ENCODE measurements at places on chromosomes 16 and 17.

DNA sequence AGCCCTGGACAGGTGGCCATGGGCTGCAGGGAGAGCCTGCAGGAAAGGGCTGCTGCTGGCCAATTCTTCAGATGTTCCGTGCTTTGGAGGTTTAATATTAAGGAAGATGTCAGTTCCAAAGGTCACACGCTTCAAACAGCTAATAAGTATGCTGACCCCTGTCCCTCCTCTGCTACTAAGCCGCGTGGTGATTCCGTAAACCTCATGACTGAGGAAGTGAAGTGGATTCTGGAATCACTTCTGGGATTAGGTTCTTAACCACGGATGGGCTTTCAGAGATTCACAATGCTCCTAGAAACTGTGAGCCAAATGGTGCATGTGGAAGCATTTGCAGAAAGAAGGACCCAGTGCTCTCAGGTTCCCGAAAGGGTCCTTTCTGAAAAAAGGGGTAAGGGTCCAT is 28.5 kb upstream of the ERN1 start:
- no peak for DNase-seq

DNA sequence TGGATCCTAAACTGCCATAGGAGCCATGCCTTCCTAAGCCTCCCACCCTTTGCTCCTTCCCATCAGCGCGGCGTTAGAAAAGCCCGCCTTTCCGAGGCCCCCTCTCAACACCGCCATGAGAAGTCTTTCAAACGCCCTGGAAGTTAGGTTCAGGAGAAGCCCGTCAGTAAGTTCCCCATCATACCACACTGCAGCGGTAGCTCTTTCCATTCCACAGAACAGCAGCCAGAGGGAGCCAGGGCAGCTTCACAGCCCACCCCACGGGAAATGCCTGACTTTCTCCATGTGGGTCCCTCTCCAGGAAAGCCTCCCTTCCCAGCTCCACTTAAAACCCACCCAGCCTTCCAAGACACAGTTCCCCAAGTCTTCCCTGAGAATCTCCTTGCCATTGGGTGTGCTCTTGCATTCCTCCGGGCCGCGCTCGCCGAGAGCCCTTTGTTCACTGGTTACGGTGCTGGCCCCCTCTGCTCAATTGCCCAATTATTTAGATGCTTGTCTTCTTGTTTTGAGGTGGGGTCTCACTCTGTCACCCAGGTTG is 28.7 kb downstream of the KIAA0513 start:
- DNase-seq = no peak

DNA sequence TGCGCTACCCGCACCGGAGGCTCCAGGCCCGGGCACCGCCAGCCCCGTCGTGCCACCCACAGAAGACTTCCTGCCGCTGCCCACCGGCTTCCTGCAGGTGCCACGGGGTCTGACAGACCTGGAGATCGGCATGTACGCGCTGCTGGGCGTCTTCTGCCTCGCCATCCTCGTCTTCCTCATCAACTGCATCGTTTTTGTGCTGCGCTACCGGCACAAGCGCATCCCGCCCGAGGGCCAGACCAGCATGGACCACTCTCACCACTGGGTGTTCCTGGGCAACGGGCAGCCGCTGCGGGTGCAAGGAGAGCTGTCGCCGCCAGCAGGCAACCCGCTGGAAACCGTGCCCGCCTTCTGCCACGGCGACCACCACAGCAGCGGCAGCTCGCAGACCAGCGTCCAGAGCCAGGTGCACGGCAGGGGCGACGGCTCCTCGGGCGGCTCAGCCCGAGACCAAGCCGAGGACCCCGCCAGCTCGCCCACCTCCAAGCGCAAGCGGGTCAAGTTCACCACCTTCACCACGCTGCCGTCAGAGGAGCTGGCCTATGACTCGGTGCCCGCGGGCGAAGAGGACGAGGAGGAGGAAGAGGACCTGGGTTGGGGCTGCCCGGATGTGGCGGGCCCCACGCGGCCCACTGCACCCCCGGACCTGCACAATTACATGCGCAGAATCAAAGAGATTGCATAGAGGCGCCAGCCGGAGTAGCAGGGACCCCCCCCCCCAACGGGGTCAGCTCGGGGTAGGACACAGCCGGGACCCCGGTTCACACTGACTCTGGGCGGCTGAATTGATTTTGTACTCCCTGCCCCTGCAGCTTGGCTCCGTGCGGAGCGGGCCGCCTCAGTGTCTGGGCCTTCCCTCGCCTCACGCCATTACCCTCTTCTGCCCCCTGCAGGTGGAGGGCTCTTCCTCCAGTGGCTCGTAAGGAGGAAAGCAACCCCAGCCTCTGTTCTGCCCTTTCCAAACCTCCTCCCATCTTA is 58.5 kb downstream of the TMEM132E start:
- DNase-seq = peak; percentile 71

- DNase-seq = peak; percentile 46
These were observed at the start of gene WSCD1 for GRCh38 chr17:6069539-6070429. WSCD1 (plus strand) TSS chr17:6070379; CDS start chr17:6080659, 10,280 bp downstream.

DNA sequence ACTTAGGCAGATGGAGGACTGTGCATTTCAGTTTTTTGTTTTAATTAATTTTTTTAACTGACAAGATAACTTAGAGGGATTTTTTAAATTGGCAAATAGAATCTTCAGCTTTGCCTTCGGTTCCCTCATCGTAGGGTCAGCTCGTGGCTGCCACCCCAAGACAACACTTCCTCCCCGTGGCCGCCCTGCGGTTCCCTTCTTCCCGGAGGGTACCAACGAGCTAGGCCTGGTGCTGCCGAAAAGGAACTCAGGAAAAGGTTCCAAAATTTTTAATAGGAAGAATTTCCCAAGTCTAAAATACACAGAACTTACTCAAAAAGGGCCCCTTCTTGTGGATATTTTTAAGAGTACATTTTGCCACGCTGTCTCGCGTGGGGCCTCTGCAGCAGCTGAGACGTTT is 210.4 kb upstream of the CHMP6 start:
- DNase-seq = peak; percentile 42

GRCh38 chr17:78369791-78370381 is 8.6 kb upstream of the PGS1 start:
- no peak for DNase-seq

DNA sequence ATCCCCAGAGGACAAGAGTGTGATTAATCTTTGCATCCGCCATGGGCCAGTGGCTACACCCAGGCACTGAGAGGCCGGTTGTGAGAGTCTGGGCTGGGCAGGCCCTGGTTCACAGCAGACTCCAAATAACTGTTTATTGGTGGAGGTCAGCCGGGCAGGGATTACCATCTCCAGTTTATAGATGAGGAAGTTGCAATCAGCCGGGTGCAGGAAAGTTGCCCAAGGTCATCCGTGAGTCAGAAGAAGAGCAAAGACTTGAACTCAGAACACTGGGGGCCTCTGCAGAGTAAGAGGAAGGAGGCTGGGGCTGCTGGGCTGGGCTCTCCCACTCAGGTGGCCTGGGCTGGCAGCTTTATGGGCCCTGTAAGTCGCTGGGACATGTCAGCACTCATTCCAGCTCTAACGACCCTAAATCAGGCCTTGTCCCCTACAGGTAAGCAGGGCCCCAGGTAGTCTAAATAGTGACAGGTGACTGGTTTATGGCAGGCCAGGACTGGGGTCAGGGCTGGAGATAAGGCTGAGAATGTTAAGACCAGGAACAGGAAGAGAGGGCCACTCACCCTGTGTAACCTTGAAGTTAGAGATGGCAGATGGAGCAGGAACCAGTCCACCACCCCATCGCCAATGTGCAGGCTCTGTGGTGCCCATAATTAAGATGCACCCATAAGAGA is 2.1 kb upstream of the CA4 start:
- no peak for DNase-seq

- DNase-seq = no peak
These were observed 1.4 kb downstream of the PPP1R9B start for GRCh38 chr17:50149091-50149416.

DNA sequence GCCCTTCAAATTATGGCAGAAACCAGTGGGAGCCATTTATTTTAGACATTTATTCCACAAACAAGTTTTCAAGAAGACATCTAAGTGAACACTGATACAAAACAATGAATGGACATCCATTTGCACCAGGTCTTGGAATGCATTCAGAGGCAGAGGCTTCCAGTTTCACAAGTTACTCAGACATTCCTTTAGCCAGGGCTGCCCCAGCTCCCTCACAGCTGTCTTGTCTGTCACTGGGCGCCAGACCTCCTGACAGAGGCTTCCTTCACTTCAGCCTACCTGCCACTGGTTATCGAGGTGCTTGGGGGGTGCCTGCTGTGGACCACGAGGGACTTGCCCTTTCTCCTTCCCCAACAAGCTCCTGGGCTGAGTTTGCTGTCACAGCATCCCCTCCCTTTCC is 19.2 kb downstream of the AQP8 start:
- DNase-seq = no peak

DNA sequence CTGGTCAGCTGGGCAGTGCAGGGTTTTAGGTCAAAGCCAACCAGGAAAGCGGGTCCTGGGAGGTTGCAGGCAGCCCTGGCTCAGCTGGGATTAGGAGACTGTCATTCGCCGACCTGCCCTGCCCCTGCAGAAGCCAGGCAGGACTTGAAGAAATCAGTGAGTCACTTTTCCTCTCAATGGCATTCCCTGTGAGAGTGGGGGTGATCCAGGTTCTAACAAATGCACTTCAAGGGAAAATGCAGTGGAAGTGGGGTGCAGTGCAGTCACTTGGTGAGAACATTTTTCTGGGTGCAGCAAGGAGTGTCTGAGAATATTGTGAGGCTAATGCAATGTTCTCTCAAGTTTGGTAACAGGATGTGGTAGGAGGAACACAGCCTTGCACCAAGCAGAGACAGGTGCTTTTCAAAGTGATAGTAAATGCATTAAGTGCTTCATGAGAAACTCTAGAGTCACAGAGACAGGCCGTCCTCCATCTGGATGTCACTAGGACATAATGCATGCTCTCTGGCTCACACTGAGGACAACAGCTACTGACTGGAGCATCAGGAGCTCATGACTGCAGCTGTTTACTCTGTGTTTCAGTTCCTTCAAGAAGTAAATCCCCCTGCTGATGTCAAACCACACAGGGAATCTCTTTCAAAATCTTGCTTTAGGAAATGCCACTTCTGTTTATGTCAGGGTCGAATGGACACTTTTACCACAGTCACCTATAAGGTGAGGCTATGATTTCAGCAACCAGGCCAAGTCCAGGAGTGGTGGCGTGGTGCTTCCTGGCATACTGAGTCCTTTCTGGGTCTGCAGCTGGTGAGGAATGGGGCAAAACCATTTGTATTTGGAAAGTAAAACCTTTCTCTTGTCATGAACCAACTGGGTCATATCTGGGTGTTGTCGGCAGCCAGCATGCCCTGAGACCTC is 16.7 kb downstream of the CDK5R1 start:
- no peak for DNase-seq

DNA sequence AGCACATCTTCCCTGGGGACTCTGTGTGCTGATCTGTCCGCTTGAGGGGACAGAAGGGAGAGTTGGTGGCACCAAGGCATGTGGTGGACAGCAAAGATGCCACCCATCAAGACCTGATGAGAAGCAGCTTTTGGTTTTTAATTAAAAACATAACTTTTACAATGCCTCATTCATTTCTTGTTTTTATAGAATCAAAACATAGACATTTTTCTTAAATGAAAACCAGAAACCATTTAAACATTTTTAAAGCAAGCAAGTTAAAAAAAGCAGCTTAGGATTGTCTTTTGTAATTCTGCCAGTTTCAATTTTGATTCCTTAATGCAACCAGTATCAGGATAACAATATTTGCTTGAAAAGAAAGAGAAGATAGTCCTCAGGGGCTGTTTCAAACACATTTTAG is 123.7 kb upstream of the AXIN2 start:
- DNase-seq = no peak

- no peak for DNase-seq
These were observed 11.4 kb downstream of the MYL4 start for GRCh38 chr17:47220531-47220999.

GRCh38 chr17:7842380-7843256 is 8.6 kb downstream of the KDM6B start:
- DNase-seq = peak; percentile 66

DNA sequence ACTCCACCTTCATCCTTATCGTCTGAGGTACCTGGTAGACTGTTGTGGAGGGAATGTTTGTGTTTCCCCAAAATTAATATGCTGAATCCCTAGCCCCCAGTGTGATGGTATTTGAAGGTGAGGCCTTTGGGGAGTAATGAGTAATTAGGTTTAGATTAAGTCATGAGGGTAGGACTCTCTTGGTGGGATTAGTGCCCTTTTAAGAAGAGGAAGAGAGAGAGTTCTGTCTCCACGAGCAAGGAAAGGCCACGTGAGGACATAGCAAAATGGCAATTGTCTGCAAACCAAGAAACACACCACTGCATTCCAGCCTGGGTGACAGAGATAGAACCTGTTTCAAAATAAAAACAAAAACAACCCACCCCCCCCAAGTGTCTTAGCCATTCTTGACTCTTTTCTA is 21.0 kb upstream of the DDX52 start:
- DNase-seq = no peak

- DNase-seq = no peak
These were observed 38.6 kb downstream of the LITAFD start for GRCh38 chr16:8920645-8921346.

GRCh38 chr17:19487024-19487600 is 46.5 kb upstream of the SLC47A1 start:
- no peak for DNase-seq

DNA sequence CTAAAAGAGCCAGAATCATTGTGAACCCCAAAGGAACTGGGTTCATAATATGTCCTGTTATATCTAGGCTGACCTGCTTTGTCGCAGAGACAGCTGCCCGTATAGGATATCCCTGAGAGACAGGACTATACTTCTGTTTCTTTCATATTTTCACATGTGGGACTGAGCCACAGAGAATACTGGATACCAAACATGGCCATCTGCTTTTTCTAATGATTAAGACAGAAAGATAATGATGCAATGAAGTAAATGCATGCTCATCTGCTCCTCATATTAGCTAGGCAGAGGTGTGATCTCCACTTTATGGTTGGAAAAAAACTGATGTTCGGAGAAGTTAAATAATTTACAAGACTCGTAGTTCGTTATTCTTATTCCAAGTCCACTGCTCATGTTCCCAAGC is 160.4 kb downstream of the AATF start:
- DNase-seq = no peak

DNA sequence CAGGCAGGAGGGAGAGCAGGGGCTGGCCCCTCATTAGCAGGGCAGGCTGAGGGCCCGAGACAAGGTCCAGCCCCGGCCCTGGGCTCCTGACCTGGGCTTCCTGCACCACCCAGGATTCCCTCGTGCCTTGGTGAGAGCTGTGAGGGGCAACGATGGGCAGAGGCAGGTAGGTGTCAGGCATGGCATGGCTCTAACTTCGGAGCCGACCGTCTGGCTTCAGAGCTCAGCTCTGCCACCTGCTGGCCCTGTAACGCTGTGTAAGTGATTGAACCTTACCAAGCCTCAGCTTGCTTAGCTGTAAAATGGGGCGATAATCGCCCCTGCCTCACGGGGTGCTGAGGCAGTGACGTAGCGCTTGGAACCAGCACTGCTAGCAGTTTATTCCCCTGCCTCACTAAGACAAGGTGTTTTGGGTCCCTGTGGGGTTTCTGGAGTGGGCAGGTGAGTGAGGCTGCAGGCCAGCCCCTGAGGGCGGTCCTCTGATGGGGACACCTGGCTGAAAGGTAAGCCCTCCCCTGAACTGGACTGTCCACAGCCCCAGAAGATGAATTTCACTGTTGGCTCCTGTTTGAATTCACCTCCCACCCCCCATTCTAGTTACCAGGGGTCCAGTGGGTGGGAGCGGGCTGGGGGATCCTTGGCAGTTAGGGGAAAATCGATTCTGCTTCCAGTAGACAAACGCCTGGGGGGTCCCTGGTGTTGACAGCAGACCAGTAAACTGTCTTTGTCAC is 184.8 kb upstream of the GSE1 start:
- DNase-seq = no peak

- no peak for DNase-seq
These were observed 124.4 kb downstream of the SPECC1 start for GRCh38 chr17:20133517-20133916.
